Activated CD4-positive, CD25-positive, alpha-beta regulatory T cell treated with anti-CD3 and anti-CD28 coated beads, Interleukin-2, amount 50 U/mL, for 24 hours (primary cell): ENCODE measurements at places on chromosomes 7 and 10.
A peak's percentile ranks its signal among the peaks of the same experiment; 100 is the strongest.

GRCh38 chr7:24436131-24436920 lies 136.9 kb upstream of the PALS2 start:
- ATAC-seq: no peak

DNA sequence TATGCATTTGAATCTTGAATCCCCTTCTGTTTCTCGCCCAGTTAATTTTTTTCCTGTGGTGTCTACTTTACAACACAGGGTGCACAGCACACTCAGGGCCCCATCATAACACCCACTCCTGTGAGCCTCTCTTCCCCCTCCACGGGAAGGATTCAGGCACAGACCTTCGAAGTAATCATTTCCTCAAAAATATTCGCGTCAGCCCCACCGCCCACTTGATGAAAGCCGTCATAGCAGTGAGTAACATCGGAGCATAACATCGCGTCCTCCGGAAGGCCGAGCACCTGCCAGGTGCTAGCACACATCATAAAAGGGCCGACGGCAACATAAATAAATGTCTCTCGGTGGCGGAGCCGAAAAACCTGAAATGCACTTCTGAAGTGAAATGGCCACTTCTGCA lies 201.7 kb upstream of the ADARB2 start:
- peak; percentile 91 for ATAC-seq

DNA sequence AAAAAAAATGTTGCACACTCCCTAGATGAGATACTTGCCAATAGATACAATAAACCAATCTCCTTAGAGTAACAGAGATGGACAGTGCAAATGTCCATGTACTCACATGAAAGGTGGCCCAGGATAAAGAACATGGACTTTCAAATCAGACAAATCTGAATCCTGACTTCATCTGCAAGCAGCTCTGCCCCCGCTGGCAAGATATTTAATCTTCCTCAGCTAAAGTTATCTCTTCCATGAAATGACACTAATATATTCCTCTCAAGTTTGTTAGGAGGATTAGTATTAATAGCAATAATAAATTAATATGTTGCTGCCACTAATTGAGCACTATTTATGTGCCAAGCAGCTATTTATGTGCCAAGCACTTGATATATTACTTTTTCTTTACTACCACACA lies 148.6 kb upstream of the YAE1 start:
- ATAC-seq: no peak

DNA sequence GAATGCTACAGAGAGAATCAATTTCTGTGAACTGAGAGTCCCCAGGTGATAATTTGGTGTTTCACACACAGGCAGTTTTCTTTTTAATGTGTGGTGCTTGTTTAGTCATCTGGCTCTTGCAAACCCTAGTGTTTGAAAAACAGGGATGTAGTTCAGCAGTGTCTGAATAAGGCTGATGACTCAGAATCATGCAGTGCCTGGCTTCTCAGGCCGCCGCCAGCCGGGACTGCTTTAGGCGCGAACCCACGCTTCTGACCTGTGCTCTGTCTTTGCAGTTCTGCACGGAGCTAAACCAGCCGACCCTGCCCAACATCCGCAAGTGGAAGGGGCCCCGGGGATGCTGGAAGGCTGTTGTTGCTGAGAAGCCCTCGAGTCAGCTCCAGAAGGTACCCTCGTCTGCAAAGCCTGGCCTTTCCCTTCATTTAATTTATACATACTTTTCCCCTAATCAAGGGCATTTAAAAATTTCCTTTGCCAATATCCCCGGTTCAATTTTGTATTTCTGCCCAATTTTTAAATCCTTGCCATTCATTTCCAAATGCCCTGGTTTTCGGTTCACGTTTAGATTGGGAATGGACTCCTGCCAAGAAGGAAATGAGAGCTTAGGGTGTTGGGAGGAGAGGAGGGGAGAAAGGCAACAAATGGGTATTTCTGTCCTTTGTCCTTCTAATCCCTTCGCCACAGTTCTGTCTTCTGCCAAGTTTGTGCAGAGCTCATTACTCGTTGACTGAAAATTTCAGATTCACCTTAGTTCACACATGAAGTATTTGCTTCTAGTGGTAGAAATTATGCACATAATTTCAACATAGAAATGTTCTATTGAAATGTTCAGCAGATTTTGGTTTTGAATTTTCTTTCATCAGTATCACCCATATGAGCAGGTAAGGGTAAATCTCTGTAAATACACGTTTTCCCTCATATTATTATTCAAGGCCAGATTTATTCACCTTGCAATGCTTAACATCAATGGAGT lies 108.5 kb upstream of the ANLN start:
- ATAC-seq: no peak

- no peak for ATAC-seq
Observed at GRCh38 chr10:49074836-49075682, 40.3 kb downstream of the VSTM4 start.

- no peak for ATAC-seq
Observed at GRCh38 chr7:37349979-37350590, 98.6 kb downstream of the ELMO1 start.

DNA sequence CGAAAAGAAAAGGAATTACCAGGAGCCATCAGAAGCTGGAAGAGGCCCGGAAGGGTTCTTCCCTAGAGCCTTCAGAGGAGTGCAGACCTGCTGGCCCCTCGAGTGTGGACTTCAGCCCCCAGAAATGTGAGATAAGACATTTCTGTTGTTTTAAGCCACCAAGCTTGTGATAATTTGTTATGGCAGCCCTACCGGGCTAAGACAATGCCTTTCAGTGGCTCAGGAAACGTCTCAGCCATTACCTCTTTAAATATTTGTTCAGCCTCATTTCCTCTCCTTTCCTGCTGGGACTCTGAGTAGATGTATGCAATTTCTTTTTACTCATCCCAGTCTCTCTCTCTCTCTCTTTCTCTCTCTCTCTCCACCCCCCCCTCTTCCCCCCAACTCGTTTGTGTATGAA lies 174.7 kb upstream of the GRB10 start:
- ATAC-seq: no peak

GRCh38 chr7:84484502-84485079 lies 290.0 kb upstream of the SEMA3A start:
- no peak for ATAC-seq

DNA sequence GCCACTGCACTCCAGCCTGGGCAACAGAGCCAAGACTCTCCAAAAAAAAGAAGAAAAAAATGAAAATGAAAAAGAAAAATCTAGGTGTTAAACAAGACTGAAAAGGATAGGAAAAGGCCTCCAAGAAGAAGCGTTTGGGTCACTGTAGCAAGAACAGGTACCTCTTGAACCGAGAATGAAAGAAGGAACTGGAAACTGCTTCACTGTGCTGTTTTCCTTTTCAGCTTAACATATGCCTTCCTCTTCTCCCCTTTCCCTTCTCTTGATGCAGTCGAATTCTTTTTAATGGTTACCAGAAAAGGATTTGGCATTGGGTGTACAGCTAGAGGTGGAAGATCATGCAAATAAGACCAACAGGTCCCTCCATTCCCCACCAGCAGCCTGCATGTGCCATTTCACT lies 28.1 kb downstream of the LRRC4 start:
- no peak for ATAC-seq

DNA sequence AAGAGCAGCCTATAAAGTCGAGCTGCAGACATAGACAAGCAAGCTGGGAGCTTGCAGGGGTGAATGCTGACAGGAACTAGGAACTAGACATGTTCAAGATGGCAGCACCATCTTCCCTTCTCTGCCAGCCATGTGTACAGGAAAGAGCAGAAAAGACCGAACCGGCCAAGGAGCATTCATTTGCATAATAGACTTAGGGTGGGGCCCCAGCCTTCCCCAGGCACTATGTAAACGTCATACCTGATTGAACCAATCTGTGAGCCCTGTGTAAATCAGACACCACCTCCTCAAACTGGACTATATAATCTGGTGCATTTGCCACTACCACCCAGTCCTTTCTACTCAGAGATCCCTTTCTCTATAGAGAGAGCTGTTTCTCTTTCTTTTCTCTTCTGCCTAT lies 106.9 kb upstream of the FAM3C start:
- no peak for ATAC-seq

DNA sequence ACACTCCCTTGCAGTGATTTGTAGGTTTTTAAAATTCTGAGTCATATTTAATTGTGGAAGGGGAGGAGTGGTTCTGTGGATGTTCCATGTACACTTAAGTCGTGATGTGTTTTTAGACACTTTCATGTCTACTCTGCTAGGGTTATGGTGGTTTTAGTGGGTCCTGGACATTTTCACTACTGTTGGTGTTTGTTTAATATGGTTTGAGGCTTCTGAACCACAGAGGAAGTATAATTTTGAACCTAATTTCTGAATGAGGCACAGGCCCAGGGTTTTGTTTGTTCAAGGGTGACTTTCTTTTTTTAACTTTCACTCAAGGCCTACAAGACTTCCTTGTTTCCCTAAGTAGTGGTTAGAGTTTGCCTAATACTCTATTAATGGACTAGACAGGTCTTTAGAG lies 13.3 kb downstream of the SLC26A5 start:
- no peak for ATAC-seq

DNA sequence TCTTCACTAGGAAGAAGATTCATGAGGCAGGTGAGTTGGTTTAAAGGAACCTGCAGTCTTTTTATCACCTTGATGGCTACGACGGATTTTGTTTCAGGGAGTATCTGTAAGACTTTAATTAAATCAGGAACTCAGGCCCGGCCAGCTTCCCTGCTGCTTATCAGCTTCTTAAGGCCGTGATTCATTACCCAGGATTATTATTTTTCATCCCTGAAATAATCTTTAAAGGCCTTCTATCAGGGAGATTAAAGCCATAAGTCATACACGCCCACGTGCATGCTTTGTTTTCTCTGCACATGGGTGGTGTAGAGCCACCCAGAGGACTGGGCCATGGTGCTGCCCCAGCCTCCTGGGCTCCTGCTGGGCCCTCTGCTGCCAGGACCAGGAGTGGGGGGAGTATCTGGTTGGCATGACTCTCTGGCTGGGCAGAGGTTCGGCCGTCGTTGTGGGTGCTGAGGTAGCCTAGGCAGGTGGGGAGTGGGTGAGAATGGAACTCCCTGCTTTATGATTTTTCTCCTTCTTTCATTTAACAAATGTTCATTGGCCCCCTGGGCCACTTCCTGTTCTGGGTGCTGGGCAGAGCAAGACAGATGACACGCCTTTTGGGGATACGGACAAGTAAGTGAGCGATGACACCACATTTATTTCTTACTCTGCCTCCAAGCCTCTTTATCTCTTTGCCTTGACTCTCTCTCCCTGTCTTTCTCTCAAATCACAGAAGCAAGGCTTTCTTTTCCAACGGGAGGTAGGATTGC lies 39.0 kb upstream of the PCBD1 start:
- no peak for ATAC-seq

DNA sequence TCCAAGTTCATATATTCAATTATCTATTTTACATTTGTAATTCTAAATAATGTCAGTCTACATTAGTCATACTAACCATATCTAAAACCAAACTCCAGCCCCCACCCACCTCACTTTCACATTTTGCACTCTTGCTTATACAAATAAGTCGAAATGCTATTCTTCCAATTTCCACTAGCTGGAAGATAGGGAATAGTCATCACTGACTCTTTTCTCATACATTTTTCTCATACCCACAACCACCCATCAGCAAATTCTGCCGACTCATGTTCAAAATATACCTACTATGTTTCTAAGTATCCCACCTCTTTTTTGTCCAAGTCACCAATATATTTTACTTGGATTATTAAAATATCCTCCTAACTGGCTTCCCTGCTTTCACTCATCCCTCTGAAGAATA lies 93.2 kb upstream of the DGKB start:
- ATAC-seq: no peak
